ENCODE measurements at places on chromosomes 6 and 20.

- DNase-seq, result peak; percentile 26
Measured at GRCh38 chr6:786946-787763, 94.2 kb upstream of the EXOC2 start.

GRCh38 chr6:41777551-41778285, 2.0 kb downstream of the FRS3 start:
- no peak for DNase-seq

DNA sequence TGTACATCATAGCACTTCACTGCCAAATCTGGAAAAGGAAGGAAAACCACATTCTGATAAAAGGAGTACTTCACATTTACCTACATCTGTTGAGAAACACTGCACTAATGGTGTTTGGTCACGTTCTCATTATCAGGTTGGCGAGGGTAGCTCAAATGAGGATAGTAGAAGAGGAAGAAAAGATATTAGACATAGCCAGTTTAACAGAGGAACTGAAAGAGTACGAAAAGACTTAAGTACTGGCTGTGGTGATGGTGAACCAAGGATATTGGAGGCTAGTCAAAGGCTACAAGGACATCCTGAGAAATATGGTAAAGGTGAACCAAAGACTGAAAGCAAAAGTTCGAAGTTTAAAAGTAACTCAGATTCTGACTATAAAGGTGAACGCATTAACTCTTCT, 32.0 kb upstream of the GJA10 start:
- no peak for DNase-seq

- no peak for DNase-seq
Measured at GRCh38 chr6:98047164-98047563, 764.1 kb upstream of the MMS22L start.

GRCh38 chr6:166618251-166618650, 8.8 kb downstream of the RPS6KA2 start:
- DNase-seq, result no peak

GRCh38 chr20:50356525-50356885, 153.7 kb upstream of the PTPN1 start:
- DNase-seq, result no peak

DNA sequence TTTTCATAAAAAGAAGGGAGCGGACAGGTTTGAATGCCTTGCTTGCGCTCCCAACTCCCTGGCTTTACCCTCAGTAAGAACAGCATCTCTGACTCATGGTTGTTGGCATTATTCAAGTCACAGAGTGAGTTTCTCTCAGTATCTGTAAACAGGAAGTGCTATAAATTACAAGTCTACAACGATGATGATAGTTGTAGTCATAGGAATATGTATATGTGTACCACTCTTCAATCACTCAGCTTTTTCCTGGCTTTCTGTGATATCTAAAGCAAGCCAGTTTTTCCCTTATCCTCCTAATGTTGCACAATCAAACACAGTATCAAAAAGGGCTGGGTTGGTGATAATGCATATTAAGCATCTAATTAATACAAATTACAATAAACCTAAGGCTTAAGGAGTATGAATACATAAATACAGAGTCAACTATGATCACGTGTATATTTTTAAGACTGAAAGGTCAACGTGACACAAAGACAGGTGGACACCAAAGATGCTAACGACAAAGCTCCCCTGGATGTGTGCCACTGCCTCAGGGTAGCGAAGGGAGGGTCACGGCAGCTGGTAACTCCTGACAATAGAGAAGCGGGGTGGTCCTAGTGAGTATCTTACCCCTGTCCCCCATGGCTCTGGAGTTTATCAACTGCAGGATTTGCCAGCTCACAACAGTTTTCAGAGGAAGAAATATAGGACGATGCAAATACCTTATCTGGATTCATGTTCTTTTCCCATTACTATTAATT, 202.8 kb downstream of the BTBD9 start:
- no peak for DNase-seq

DNA sequence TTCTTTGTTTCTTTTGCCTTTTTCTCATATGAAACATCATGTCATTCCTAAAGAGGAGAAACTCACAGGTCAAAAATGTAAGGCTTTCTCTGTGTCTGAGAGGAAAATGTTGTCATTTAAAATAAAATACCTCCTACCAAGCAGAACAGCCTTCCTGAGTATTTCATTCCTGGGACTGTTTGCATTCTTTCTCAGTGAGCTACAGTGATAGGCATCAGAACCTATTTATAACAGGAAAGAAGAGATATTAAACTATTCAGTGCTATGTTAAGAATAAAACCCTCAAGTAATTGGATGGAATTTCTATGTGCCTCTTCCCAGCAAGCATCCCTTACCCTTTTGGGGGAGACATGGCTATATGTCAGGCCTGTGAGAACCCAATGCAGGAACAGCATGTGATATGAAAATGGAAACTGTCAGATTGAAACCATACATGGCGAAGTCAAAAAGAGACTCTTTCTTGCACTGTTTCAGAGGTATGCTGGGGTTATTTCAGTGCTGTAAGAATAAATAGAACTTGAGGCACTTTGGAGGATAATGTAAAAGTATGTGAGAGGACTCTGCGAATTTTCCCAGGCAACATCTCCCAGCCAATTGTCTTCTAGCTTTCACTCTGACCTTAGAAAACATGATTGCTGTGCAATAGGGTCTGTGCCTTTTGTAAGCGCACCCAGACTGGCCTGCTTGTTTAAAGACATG, 133.8 kb upstream of the CCN2 start:
- DNase-seq, result no peak

Measured in CD4-positive, alpha-beta T cell treated with Interleukin-4 for 1 hour (primary cell).